ENCODE measurements at places on chromosomes 5 and 9.

- DNase-seq, result no peak
Measured at GRCh38 chr5:93736284-93736683, 5.1 kb downstream of the POU5F2 start.

DNA sequence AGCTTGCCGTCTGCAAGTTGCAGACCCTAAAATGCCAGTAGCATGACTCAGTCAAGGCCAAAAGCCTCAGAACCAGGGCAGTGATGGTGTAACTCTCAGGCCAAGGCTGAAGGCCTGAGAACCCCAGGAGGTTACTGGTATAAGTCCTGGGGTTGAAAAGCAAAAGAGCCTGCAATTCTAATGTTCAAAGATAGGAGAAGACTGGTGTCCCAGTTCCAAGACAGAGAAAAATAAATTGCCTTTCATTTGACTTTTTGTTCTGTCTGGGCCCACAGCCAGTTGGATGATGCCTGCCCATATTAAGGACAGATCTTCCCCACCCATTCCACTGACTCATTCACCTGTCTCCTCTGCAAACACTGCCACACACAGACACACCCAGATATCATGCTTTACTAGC is 673.2 kb downstream of the CDH18 start:
- DNase-seq, result no peak

- no peak for DNase-seq
Measured at GRCh38 chr9:137078701-137079400, 1.5 kb downstream of the UAP1L1 start.

DNA sequence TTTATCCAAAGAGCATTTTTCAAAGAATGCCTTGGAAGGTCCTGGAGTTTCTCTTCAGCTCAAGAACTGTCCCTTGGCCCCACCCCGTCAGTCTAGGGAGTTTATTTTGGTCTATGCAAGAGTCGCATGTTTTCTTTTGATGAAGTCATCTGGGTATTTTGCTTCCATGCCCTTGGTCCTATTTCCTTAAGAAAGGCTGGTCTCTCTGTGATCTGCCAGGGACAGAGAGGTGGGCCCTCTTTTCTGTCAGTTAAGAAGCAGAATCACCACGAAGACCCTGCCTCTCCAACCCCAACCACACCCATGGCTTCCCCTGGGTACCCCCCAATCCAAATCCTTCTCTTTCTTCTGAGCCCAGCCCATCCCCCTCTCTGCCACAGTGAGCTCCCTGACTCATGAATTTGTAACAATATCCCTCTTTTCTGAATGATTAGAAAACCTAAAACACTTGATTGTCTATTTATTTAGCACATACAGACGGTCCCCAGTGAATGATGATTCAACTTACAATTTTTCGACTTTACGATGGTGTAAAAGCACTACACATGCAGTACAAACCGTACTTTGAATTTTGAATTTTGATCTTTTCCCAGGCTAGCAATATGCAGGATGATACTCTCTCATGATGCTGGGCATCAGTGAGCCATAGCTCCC is 163.5 kb upstream of the ADRA1B start:
- DNase-seq, result no peak

DNA sequence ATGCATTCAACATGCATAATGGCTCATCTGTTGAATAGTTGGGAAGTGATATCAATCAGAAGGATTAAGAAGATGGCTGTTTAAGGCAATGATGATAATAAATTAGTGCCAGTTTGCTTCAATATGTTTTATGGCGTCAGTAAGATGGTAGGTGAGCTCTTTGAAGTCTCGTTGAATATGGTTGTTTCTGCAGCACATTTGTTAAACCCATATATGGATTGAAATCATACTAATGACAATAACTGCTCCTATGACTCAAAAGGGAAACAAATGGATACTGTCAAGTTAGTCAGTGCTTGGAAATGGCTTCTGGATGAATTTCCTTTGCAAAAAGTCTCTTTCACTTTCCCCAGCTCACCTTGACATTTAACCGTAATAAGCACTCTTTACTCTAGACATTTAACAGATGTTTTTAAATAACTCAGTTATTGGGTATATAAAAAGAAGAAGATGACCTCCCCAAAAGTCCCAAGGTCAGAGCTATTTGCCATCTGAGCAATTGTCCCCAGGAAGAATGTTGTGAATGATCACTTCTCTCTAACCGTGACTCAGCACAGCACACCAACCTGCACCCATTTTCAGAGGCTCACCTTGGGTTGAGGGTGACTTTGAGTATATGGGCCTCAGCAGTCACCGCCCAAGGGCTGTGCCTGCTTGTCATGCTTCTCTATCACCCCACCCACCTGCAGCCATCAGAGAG is 133.4 kb downstream of the GRIA1 start:
- no peak for DNase-seq

GRCh38 chr5:151150471-151151262 is 6.9 kb downstream of the ANXA6 start:
- peak; percentile 33 for DNase-seq

- no peak for DNase-seq
Measured at GRCh38 chr5:35160486-35161116, 69.7 kb downstream of the PRLR start.

DNA sequence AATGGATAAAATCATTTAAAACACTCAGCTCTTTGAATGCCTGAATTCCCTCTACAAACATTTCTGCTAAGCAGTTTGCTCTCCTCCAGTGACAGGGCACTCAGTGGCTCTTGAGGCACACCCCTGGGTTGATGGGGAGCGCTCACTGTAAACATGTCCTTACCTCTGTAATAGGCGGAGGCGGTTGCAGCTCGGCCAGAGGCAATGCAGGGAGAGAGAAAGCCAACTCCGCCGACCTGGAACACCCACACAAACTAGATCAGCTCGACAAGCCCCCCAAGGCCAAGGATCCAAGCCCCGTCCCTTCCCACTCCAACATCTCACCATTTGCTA is 329 bp downstream of the CDC23 start:
- DNase-seq, result no peak

DNA sequence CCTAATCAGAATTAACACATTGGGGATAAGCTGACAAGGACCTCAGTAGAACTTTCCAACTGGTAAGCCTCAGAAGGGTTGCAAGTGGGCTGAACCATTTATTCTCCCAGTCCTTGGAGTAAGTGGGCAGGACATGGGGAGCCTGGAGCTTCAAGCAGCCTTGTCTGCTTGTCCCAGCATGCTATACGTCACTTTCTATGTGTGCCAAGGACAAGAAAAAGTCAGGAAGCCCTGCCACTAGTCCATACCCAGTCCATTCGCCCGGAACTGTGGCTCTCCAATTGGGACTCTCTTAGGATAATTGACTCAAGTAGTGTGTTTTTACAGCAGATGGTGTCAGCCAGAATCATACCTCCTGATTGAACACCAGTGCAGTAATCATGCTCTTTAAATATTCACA is 62.6 kb upstream of the FRRS1L start:
- no peak for DNase-seq

- no peak for DNase-seq
Measured at GRCh38 chr5:149760854-149761187, 30.7 kb downstream of the PPARGC1B start.

DNA sequence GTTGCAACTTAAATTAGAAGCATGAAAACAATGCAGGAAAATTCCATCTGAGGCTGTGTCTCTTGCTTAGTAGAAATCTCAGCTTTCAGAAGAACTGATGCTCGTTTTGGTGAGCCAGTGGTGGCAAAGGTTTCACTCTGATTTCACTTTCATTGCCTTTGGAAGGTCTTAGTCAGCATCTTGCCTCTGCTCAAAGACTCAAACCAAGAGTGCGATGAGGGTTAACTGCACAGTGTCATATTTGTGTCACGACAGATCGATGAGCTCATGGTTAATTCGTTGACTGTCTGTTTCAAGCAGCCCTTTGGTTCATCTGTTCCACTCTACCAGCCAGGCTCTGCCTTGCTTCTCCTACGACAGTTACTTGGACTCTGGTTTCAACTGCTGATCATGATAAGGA is 331.3 kb upstream of the KIF2A start:
- no peak for DNase-seq

DNA sequence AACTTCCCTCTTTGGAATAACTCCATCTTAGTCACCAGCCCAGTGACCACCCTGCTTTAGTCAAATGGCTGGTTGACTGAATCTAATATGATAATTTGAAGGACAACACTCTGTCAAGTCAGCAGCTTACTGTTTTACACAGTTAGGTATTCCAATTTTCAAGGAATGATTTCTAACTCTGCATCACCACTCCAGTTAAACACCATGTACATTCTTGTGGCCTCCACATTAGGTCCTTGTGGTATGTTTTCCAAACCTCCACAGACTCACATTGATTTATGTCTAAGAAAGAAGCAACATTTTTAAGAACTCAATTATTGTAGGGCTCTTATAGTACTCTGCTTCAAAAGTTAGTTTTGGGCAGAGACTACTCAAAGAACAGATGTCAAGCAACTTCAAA is 110.7 kb downstream of the TLE1 start:
- DNase-seq, result no peak

DNA sequence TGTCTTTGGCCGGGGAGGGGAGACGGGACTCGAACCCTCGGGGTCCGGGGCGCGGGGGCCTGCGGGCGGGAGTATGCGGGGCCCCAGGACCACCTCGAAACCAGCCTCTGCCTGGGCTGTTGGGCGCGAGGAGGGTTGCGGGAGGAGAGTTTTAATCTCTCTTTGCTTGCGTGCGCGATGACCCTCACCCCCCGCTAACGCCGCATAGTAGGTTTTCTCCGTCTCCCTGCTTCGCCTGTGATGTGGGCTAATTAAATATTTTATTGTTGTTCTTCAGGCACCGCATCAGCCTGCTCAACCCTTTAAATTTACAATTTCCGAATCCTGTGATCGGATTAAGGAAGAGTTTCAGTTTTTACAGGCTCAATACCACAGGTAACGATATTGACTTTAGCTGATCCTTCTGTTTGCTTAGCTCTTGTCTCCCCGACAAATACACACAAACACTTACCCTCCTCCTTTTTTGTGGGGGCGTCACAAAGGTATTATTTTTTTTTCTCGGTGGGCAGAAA is 1.7 kb downstream of the TLE4 start:
- DNase-seq, result no peak

DNA sequence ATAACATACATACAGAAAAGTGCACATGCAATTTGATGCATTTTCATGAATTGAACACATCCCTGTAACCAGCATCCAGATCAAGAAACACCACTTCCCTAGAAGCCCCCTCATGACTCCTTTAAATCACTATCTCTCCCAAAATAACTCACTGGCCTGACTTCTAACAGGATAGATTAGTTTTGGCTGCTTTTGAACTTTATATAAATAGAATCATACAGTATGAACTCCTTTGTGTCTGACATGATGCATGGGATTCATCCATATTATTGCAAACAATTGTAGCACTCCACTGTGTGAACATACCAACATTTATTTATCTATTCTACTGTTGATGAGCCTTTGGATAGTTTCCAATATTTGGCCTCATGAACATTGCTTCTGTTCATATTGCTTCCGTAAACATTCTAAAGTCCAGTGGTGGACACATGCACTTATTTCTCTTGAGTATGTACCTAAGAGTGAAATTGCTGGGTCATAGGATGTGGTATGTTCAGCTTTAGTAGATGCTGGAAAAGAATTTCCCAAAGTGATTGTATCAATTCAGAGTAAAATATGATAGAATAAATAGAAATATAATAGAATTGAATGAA is 148.7 kb upstream of the GDNF start:
- no peak for DNase-seq

- no peak for DNase-seq
Measured at GRCh38 chr5:69285448-69286116, 47.0 kb downstream of the CCDC125 start.

GRCh38 chr9:107127608-107128007 is 155.5 kb upstream of the RAD23B start:
- DNase-seq, result no peak

GRCh38 chr5:34485768-34486030 is 170.4 kb upstream of the RAI14 start:
- DNase-seq, result no peak

GRCh38 chr9:123685489-123686083 is 244.3 kb downstream of the DENND1A start:
- DNase-seq, result no peak

DNA sequence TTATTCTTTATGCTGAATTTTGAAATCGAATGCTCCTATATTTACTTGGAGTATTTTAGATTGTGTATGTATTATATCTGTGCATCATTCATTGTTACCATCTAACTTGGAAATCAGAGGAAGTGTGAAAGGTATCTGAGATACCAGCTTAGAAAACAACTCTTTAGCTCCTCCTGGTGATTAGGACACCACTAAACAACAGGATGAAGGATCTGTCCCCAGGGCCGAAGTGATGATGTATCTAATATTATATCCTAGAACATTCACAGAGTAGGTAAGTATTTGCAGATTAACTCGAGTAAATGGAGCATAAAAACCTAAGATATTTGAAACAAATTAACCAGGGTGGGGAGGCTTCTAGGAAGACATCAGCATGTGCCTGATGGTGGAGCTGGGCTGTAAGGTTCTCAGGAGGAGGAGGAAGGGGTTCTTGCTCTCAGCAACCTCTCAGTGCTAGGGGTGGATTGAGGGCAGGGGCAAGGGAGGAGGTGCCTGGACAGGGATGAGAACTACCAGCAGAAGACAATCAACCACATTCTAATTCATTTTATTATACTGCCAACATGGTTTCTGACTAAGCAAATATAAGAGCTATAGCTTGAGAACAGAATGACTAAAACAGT is 2.6 kb upstream of the NFIL3 start:
- DNase-seq, result no peak

- no peak for DNase-seq
Measured at GRCh38 chr9:32703635-32704034, 68.2 kb upstream of the TAF1L start.

DNA sequence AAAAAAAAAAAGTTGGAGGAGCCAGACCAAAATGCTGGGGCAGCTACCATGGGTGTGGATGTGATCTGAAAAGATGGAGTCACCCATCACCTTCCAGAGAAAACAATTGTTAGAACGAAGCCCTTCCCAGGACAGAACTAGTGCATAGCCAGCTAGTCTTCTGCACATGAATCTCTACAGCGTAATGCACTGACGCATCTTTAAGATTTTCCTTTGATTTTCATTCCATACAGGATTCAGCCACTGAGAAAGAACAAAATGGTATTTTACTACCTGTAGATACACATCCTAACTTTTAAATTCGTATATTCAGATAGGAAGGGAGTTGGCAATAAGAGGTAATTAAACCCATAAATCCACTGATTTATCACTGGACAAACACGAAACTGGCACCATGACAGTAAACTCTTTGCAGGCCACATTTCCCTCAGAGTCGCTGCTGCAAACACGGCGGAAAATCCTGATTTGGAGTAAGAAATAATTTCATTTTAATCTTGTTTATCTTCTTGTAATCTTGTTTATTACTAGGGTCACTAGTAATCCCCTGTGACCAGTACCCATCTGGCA is 206.6 kb downstream of the SPOCK1 start:
- DNase-seq, result no peak

GRCh38 chr5:107951309-107951708 is 280.6 kb upstream of the EFNA5 start:
- no peak for DNase-seq

DNA sequence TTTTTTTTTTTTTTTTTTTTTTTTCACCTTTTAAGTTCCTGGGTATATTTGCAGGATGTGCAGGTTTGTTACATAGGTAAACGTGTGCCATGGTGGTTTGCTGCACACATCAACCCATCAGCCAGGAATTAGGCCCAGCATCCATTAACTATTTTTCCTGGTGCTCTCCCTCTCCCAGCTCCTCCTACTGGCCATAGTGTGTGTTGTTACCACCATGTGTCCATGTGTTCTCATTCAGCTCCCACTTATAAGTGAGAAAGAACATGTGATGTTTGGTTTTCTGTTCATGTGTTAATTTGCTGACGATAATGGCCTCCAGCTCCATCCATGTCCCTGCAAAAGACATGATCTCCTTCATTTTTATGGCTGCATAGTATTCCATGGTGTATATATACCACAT is 350.5 kb downstream of the MAN2A1 start:
- no peak for DNase-seq
